NCI-H1417 (cell line): ENCODE measurements at places on chromosomes 7 and 10.
A peak's percentile ranks its signal among the peaks of the same experiment; 100 is the strongest.

- DNase-seq, result no peak
Observed at GRCh38 chr7:151283302-151283701, 34.8 kb upstream of the SMARCD3 start.

DNA sequence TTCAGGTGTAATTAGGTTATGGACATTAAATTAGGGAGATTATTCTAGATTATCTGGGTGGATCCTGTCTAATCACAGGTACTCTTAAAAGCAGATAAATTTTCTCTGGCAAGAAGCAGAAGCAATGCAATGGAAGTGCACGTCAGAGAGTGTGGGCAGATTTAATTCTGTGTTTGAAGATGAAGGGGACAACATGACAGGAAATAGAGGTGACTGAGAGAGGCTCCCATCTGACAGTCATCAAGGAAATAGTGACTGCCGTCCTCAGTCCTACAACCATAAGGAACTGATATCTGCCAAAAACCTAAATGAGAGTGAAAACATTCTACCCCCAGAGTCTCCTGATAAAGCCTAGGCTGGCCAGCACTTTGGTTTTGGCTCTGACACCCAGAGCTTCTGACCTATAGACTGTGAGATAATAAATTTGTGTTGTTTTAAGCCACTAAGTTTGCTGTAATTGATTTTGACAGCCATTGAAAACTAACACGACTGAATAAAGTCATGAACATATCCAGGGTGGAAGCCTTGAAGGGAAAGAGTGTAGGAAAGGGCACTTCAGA, 30.5 kb upstream of the DDX50 start:
- DNase-seq, result no peak

- DNase-seq, result peak; percentile 51
Observed at GRCh38 chr7:106462365-106462859, 177.6 kb upstream of the NAMPT start.

DNA sequence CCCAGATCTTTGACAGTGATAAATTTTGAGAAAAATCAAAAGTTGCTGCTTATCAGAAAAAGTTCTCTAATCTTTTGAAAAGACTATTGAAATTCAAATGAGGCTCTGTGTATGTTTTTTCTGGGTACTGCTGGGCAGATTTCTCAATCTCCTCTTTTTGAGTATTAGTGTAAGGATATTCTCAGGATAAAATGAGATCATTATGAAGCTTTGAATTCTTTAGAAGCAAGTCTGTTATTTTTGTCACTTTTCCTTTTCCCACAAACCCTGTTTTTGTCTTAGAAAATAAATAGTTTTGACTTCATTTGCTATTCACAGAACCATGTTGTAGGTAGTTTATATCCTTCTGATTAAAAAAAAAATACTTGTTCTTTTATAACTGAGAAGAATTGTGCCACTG, 7.9 kb downstream of the STAM start:
- no peak for DNase-seq

DNA sequence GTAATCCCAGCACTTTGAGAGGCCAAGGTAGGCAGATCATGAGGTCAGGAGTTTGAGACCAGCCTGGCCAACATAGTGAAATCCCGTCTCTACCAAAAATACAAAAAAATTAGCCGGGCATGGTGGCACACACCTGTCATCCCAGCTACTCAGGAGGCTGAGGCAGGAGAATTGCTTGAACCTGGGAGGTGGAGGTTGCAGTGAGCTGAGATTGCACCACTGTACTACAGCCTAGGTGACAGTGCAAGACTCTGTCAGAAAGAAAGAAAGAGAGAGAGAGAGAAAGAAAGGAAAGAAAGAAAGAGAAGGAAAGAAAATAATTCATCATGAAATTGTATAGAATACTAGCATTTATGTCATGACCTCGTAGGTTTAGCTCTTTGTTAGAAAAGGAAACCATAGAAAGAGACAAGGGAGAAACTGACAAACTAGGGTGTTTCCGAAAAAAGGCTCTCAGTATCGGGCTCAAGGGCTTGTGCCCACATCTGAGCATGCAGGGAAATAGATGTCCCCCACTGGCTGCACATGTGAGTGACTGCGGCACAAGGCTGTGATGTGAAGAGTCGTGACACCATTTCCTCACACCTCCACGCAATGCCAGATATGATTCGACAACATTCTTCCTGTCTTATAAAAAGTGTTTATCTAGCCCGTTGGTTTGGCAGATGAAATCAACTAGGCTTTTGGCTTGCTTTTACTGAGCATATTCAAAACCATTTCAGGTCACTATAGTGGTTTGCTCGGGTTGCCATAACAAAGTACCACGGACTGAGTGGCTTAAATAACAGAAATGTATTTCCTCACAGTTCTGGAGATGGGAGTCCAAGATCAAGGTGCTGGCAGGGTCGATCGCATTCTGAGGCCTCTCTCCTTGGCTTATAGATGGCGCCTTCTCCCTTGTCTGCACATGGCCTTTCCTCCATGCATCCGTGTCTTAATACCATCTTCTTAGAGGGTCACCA, 2.0 kb downstream of the SRGN start:
- no peak for DNase-seq

DNA sequence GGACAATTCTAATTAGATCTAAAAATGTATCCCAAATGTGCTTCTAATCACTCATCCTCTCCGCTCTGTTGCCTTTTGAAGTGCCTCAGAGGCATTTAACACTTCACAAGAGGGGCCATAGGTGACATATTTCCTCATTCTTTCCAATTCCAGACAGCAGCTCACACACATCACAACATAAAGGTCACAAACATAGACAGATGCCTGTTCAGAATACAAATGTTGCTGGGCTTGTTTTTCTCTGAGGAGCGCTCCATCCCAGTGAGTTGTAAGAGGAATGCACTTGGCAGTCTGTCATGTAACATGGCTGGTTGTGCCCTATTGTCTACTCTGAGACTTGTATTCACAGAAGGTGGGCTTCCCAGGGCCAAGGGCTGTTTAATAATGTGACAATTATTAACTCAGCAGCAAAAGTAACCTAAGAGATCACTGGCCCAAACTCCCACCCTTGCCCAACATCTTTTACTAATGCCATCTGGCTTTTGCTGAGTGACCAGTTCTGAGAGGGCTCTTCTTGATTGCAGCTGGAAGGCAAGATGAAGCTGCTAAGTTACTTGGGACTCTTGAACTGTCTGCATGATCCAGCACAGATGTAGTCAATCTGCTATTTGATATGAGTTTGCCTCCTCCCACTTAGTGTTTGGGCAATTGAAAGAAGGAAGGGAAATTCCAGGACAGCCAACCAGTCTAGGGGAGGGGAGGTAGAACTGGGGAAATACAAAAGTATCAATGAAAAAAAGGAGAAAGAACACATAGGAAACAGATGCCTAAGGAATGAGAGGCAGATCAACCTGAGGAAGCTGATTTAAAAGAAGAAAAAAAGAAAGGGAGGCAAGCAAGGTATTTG, 13.6 kb downstream of the PON2 start:
- DNase-seq, result peak; percentile 62

GRCh38 chr7:107494315-107494751, 24.5 kb downstream of the GPR22 start:
- no peak for DNase-seq

GRCh38 chr10:54234832-54235231, 566.2 kb downstream of the PCDH15 start:
- no peak for DNase-seq

DNA sequence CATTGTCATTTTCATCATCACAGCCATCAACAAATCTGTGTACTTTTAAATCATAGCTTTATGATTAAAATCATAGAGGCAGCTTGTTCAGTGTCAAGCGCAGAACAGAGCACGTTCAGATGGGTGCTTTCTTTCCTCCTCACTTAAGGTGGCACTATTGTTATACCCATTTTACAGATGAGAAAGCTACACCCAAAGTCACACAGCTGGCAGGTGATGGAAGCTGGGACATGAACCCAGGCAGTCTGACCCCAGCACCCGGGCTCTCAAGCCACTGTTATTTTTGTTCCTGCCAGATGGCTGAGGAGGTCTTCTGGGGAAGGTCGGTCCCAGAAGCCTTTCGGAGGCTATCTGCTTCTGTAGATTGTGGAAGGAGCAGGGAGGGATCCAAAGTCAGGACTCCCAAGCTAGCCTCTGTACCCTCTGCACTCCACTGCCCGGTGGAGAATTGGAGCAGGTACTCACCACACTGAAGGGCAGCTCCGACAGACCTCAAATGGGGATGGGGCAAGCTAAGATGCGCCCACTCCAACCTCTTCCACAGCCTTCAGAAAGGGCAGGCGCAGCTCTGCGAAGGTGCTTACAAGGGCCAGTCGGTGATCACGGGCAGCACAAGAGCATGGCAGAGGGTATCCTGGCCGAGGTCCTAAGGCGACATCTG, 610 bp downstream of the AVPI1 start:
- no peak for DNase-seq

- no peak for DNase-seq
Observed at GRCh38 chr10:71998119-71998839, 34.1 kb downstream of the CHST3 start.

DNA sequence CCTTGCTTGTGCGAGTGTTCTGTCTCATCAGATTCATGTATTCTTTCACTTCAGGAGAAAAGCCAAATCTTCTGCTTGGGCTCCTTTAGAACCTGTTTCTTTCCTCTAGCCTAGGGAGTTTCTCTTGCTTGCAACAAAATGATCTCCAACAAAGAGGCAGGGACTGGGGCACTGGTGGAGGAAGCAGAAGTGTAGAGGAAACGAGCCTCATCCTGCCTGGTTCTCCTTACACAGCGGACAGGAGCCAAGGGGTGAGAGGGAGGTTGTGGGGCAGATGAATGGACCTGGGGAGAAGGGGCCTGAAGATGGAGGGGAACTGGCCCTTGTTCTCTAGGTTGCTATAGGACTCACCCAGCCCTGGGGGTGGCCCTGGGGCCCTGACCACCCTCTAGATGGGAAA, 141.1 kb downstream of the PKD1L1 start:
- DNase-seq, result no peak

DNA sequence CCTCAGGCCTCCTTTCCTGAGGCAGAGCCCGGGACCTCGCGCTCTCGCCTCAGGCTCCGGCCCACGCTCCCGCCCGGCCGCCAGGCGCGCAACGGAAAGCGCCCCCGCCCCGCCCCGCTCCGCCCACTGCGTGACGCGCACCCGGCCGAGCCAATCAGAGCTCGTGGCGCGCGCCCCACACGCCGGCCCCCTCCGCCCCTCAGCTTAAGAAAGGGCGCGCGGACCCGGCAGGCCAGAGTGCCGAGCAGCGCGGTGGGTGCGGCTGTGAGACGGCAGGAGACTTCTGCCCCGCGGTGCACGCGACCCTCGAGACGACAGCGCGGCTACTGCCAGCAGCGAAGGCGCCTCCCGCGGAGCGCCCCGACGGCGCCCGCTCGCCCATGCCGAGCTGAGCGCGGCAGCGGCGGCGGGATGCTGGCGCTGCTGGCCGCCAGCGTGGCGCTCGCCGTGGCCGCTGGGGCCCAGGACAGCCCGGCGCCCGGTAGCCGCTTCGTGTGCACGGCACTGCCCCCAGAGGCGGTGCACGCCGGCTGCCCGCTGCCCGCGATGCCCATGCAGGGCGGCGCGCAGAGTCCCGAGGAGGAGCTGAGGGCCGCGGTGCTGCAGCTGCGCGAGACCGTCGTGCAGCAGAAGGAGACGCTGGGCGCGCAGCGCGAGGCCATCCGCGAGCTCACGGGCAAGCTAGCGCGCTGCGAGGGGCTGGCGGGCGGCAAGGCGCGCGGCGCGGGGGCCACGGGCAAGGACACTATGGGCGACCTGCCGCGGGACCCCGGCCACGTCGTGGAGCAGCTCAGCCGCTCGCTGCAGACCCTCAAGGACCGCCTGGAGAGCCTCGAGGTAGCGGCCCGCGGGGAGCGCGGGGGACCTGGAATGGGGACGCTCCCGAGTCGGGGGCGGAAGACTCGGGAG, at the start of gene NPTX2:
Gene NPTX2 (plus strand): TSS at position 235 of the 909 bp plus-strand sequence. CDS start 177 bp downstream, at position 412.
- DNase-seq, result no peak

DNA sequence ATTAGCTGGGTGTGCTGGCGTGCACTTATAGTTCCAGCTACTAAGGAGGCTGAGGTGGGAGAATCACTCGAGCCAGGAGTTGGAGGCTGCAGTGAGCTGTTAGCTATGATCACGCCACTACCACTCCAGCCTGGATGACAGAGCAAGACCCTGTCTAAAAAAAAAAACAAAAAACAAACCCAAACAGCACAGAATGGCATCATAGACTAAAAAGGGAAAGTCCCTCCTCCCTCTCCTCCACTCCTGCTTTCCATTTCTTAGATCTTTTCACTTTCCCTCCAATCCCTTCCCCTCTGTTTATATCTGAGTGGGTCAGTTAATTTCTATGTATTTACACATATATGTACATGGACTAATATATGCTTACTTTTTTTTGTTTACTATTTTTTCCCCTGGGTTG, 10.4 kb upstream of the PIP4K2A start:
- no peak for DNase-seq

- DNase-seq, result peak; percentile 76
Observed at GRCh38 chr7:142626420-142627035, 122.7 kb upstream of the PRSS1 start.

DNA sequence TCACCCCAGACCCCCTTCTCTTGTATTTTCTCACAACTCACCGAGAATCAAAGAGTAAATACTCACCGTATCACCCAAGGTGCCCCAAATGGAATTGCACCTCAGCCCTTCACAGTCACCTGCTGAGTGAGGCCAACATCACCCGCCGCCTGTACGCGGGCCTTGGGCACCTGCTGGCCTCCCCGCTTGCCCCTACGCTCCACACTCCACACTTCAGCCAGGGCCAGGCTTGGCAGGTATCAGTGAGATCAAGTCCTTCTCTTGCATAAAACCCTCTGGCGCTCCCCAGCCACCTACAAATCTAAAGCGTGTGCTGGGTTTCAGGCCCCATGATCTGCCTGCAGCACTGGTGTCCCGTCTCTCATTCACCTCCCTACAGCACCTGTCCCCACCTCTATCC, 300.6 kb downstream of the GFRA1 start:
- no peak for DNase-seq

- no peak for DNase-seq
Observed at GRCh38 chr10:31620226-31621151, 301.5 kb downstream of the ZEB1 start.

DNA sequence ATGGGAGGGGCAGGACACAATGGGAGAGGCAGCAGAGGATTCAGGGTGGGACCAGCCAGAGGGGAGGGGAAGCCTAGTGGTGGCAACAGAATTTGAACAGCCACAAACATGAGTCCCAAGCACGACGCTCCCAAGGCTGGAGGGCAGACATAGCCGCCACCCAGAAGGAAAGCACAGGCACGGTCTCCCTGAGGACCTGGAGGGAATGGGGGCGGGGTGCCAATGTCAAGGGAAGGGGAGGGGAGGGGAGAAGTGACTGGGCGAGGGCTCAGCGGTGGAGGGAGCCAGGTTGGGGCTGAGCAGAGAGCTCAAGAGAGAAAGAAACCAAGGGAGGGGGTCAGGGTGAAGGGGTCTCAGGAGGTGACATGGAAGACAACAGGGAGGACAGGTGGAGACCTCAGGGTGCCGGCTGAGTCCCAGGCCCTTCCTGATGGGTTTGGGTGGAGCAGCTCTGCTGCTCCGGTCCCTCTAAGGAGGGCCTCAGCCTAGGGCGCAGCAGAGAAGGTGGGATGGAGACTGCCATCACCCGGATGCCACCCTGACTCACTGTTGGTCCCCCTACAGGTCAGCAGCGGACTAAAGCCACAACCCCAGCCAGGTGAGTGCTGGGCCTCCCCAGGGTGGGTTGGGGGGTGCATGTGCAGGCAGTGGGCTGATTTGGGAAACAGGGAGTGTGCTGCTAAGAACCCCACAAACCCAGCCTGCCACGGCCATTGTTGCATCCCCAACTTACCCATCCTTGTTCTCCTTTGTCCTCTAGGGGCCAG, 24.2 kb downstream of the PILRA start:
- DNase-seq, result no peak
